ENCODE measurements at places on chromosomes 5 and 9. TPM values are rescaled to one million over a fixed set of nuclear protein-coding genes. Genes with fewer than 3 reads are reported as not detected.

- no peak for DNase-seq
These were observed 320.1 kb downstream of the TRPM3 start for GRCh38 chr9:70801181-70801829.

The TPM2 gene
- total RNA-seq, result 5.2 TPM

- no peak for DNase-seq
These were observed 56.0 kb upstream of the AGXT2 start for GRCh38 chr5:35103637-35104299.

- no peak for DNase-seq
These were observed 58.0 kb upstream of the FBN2 start for GRCh38 chr5:128596071-128596470.

The OR1Q1 gene
- not detected for total RNA-seq

The SPATA9 gene
- total RNA-seq, result not detected

- DNase-seq, result peak; percentile 13
These were observed 7.4 kb upstream of the PPP3R2 start for GRCh38 chr9:101601904-101602765.

- no peak for DNase-seq
These were observed 117.5 kb upstream of the NR5A1 start for GRCh38 chr9:124624735-124624992.

GRCh38 chr9:110076894-110077725 lies 130.8 kb downstream of the C9orf152 start:
- no peak for DNase-seq

The SLC9A3 gene
- 1.6 TPM for total RNA-seq

DNA sequence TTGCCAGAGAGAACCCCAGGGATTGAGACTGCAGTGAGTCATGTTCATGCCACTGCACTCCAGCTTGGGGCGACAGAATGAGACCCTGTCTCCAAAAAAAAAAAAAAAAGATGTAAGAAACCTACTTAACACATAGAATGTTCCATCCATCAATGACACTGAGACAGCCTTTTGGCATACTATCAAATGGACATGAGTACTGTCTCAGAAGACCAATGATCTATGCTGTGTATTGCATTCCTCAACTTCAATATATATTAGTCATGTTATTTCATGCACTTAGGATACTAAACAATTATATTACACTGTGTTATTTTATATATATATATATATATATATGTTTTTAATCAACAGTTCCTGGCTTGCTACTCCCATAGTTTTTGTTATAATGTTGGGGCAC lies 57.1 kb upstream of the ANKH start:
- no peak for DNase-seq

- DNase-seq, result no peak
These were observed 627.4 kb downstream of the TLR4 start for GRCh38 chr9:118331622-118332045.

- DNase-seq, result no peak
These were observed 775.6 kb upstream of the ACO1 start for GRCh38 chr9:31608881-31609280.

- DNase-seq, result no peak
These were observed 69.3 kb downstream of the OLFM1 start for GRCh38 chr9:135156525-135157510.

DNA sequence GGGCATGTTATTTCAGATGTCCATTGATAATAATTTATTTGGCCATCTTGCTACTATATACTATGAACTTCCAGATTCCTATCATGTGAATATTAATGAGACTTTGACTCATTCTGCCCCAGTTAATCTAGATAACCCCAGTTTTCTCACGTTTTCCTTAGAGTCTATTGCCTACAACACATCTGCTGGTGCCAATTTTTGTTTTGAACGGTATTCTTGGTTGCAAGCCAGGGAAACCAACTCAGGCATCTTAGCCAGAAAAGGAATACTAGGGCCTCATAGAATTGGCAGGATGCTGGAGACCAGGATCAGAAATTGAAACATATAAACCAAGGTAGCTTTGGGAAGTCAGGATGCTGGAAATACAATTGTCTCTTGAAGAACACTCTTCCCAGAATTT lies 28.0 kb upstream of the NPR3 start:
- no peak for DNase-seq

DNA sequence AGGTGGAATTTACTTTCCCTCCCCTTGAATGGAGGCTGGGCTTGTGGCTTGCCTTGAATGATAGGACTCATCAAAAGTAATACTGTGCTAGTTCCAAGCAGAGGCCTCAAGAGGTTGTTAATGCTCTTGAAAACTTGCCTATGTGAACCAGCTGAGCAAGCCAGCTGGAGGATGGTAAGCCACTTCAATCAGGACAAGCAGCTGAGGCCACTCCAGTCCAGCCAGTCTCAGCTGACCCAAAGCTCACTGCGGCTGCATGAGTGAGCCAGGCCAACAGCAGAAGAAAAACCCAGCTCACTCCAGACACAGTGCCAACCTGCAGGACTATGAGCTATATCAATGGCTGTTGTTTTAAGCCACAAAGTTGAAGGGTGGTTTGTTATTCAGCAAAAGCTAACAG lies 182.8 kb downstream of the MCTP1 start:
- no peak for DNase-seq

The FOCAD gene
- total RNA-seq, result 27.9 TPM

The UNC5A gene
- total RNA-seq, result not detected

The IFNA13 gene
- total RNA-seq, result not detected

GRCh38 chr9:33131790-33132772 lies 35.1 kb downstream of the B4GALT1 start:
- DNase-seq, result no peak

The INVS gene
- 9.1 TPM for total RNA-seq

DNA sequence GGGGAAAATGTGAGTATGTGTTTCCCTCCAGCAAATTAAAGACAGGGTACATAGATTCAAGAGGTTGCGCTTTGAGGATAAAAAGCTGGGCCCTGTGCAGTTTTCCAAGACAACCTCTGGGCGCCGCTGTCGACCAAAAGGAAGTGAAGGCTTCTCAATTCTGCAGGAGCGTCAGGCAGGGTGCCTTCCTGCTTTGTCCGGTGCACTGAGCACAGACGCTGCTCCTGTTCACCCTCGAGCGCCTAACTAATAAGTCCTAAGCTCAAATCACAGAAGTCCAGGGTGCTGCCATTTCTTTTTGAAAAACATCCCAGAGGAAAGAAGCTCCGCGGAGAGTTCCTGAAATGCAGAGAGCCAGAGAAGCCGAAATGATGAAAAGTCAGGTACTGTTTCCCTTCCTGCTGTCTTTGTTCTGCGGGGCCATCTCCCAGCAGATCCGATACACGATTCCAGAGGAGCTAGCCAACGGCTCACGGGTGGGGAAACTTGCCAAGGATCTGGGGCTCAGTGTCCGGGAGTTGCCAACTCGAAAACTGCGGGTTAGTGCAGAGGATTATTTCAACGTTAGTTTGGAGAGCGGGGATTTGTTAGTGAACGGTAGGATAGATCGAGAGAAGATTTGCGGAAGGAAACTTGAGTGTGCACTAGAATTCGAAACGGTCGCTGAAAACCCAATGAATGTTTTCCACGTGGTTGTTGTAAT lies at the start of gene PCDHGB1:
PCDHGB1 (plus strand) TSS at position 183 of the 703 bp plus-strand sequence; CDS start at position 345, 162 bp downstream.
- DNase-seq, result no peak

The PROB1 gene
- total RNA-seq, result 4.3 TPM

The SSNA1 gene
- 37.1 TPM for total RNA-seq

DNA sequence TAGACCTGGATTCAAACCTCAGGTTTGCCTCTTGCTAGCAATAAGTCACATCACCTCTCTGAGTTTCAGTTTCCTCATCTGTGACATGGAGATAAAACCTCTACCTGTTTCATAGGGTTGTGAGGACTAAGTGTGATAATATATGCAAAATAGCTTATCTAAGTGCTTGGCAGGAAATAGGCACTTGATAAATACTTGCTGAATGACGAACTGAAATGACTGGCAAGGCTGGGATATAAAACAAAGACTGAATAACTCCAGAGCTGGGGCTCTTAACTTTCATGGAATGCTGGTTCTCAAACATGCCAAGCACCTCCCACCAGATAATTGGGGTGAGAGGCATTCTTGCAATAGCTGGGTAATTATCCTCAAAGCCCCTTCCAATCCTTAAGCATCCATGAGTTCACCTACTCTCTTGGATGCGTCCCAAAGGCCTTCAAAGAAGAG lies 87.6 kb downstream of the ADRB2 start:
- no peak for DNase-seq

The ZFP2 gene
- total RNA-seq, result 0.56 TPM

The PCDHB10 gene
- not detected for total RNA-seq

The NR4A3 gene
- total RNA-seq, result 7.8 TPM

The DNM1 gene
- 5.1 TPM for total RNA-seq

- no peak for DNase-seq
These were observed 52.7 kb upstream of the CCNG1 start for GRCh38 chr5:163384669-163385068.

- no peak for DNase-seq
These were observed 56.8 kb downstream of the FAM81B start for GRCh38 chr5:95447961-95448360.

GRCh38 chr5:147918101-147918685 lies 11.9 kb upstream of the C5orf46 start:
- DNase-seq, result no peak

The ELOVL7 gene
- total RNA-seq, result 2.0 TPM

DNA sequence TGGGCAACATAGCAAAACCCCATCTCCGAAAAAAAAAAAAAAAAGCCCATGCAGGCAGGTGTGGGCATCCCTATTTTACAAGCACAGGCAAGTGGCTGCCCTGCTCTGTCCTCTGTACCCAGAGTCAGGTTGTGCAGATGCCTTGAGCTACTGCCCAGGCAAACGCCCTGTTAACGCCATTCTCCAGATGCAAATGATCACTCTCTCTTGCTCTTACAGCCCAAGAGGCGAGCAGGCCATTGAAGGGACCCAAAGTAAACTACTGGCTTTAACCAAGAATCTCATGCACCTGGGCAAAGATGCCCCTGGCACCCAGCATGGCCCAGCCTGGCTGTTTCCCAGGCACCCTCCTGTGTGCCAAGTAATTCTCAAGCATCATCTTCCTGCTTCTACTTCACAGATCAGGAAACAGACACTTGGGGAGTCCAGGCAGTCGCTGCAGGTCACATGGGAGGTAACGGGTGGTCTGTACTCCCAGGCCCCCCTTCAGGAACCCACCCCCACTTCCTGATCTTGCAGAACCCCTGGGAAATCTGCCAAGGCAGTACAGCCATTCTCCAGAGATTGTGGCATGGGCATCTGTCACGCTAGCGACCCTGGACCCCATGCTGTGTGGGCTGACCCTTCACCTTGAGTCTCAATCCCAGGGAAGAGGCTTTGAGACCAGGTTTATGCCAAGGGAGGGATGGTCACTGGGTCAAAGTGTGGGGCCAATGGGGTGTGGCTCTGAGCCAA lies 14.2 kb downstream of the EEIG1 start:
- DNase-seq, result no peak

- no peak for DNase-seq
These were observed 74.7 kb upstream of the SPIN1 start for GRCh38 chr9:88313364-88314220.

The HAVCR2 gene
- 34.4 TPM for total RNA-seq

- DNase-seq, result no peak
These were observed 72.0 kb upstream of the CKMT2 start for GRCh38 chr5:81161012-81161601.

The SLC46A2 gene
- not detected for total RNA-seq

The UGT3A2 gene
- total RNA-seq, result 0.41 TPM

GRCh38 chr5:79077680-79078365 lies 8.3 kb downstream of the BHMT2 start:
- no peak for DNase-seq

The INSL6 gene
- not detected for total RNA-seq

DNA sequence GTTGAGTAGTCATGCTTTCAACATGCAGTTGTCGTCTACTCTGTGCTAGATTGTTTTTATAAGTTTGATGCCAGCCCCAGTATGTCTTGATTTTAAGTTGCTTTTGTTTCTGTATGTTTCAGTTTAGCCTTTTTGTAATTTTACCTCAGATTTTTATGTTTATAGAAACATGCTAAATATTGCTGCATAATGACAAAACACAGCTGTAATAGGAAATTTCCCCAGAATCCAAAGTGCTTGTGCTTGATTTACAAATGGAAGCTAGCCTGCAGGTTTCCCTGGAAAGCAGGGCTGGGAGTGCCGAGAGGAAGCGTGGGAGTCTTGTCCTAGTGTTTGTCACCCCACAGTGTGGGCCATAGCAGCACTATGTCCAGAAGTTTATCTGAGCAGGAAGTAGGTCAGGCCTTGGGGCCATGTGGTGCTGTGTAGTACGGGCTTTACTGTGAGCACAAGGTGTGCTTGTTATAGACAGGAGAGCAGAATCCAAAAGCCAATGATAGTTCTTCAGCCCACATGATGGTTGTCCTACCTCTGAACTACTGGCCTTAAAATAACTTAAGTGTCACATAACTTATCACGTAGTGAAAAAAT lies 100.0 kb upstream of the NREP start:
- DNase-seq, result no peak

- no peak for DNase-seq
These were observed 725 bp upstream of the OR13C2 start for GRCh38 chr9:104606152-104606551.

- DNase-seq, result no peak
These were observed 53.2 kb upstream of the SMIM32 start for GRCh38 chr5:136246122-136246521.

The TRIM7 gene
- total RNA-seq, result 7.0 TPM

GRCh38 chr9:27337833-27338526 lies 41.0 kb upstream of the EQTN start:
- DNase-seq, result no peak

DNA sequence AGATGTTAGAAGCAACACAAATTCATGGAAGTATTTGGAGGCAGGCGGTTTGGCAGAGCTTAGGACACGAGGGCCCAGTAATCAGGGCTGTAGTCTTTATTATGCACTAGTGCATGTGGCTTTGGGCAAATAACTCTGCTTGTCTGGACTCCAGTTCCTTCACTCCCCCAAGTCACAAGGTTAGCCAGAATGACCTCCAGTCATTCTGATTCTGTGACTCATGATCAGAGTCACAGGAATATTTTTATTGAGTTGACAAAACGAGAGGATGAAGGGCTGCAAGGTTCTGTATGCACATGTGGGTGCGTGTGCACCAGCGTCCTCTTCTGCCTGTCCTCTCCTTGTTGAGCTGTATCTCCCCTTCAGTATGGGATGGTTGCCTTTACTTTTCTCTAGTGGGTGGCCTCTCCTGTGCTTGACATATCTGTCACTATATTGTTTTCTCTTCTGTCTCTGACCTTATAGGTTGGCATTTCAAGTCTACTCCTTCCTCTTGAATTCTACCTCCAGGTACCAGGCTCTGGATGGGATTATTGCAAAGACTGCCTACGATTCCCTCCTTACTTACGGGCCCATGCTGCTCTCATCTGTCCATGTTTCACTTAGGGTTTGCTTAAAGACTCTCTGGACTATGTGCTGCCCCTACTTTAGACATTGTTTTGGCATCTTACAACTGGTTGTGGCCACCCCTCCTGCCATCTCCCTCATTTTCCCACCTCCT lies 94.6 kb downstream of the KDM4C start:
- DNase-seq, result no peak
